ENCODE measurements at places on chromosomes 4 and X.

DNA sequence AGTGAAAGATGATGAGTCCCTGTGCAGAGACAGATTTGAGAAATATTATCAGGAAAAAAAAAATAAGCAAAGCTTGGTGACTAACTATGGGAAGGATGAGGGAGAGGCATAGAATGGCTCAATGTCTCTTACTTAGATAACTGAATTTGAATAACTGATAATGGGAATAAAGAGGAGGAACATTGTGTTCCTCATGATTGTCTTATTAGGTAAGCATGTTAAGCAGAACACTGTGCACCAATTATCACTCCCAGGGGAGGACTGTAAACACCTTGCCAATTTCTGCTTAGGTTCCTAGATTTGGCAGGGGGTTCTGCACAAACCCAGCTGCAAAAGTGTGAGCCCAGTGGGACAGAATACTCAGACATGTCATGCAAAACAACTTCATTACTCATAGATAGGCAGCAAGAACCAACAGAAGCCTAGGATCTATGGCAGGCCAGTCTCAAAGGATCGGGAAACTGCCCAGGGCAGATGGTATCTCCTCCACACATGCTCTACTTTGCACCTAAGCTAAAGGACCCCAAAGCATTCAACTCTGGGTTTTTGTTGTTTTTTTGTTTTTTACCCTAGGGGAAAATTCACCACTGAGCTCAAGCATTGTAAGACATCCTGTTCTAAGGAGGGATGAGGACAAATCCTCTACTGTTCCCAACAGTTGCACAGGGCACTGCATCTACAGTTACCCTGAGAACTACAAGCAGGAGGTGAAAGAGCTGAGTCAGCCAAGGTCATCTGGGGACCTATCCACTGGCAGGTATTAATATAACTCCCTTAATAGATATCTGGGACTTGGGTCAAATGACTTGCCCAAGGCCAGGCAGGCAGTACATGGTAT lies 907.0 kb downstream of the RAPGEF2 start:
- DNase-seq = no peak

DNA sequence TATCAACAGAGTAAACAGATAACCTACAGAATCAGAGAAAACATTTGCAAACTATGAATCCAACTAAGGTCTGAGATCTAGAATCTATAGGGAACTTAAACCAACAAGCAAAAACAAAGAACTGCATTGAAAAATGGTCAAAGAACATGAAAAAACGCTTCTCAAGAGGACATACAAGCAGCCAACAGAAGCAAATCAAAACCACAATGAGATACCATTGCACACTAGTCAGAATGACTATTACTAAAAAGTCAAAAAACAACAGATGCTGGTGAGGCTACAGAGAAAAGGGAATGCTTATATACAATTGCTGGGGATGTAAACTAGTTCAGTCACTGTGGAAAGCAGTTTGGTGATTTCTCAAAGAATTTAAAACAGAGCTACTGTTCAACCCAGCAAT lies 255.7 kb downstream of the TMEM47 start:
- DNase-seq = no peak

DNA sequence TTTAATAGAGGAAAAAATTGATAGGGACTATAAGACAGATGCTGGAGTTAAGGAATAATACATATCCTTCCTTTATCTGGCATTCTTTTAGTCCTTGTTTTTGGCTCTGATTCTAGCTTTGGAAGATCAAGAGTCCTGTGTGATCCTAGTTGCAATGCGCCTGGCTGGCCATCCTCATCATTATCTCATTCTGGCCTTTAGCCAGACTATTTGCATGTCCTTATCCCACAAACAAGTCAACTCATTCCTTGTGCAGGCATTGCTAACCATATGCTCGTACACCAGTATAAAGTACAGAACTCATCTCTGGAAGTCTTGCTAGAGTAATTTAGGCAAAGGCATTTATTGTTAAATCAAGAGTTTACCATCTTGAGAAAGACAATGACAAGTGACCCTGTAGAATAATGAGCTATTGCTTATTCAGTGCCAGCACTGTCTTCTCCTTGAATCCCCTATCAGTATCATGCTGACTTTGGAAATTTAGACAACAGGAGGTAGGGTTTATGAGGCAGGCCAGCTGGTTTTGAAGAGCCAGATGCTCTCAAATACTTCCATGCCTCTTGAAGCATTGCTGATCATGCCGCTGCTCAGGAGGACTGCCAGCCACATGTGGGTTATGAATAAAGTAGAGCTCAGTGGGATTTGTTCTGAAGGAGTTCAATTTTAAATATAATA lies 1730.3 kb upstream of the TENM3 start:
- DNase-seq = no peak

DNA sequence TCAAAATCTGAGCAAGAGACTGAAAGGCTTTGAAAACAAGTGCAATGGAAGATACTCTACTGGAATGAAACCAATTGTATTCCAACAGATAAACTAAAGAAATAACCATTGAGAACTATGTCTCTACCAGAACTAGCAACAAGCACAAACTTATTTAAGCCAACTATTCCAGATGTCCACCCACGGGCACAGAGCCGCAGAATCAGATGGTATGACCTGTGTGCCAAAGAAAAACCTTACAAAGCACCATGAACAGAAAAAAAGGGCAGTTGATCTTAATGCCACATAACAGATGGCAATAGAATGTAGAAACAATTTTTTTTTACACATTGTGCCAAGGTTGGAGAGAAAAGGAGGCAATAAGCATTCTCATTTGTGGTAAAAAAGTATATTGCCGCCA lies 269.3 kb upstream of the ADGRL3 start:
- DNase-seq = no peak

DNA sequence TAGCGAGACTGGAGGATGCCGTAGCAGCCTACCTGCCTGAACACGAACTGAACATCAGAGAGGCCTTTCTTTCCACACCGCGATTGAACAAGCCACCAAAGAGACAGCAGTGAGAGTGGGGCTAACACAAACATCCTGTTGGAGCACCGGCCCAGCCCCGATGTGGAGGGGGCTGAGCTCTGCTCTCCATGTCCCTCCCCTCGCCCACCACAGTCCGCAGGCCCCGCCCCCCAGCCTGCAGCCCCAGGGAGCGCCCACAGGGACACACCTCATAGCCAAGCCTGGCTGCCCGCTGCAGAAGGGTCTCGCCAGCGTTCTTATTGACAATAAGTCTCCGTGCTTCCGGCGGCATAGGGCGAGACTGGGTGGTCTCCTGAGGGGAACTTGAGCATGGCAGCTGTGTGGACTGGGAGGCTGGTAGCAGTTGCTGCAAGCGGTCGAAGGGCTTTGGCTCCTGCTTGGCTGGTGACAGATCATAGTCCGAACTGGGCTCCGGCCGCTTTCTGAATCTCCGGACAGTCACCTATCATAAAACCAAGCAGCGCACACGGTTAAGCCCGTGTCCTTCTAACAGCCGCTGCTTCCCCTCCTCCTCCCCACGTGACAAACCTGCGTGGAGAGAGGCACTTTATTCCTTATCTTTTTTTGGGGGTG lies 35.8 kb downstream of the BCOR start:
- DNase-seq = no peak

- no peak for DNase-seq
Observed at GRCh38 chr4:30454504-30454903, 265.7 kb upstream of the PCDH7 start.

DNA sequence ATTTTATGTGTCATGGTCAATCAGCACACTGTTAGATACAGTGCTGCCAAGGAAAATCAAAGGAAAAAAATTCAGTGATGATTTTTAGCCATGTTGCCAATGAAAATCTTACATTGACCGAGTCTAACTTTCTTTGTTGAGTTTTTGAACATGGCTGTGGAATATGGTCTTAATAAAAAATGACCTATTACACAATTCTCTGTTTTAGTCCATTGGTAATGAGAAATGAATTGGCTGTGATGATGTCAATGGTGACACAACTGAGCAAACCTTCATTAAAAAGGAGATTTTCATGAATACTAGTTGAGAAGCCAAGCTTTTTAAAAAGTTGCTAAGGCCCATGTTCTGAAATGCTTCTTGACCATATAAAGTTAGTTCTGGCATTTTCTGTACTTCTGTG lies 225.9 kb upstream of the GYPA start:
- no peak for DNase-seq

DNA sequence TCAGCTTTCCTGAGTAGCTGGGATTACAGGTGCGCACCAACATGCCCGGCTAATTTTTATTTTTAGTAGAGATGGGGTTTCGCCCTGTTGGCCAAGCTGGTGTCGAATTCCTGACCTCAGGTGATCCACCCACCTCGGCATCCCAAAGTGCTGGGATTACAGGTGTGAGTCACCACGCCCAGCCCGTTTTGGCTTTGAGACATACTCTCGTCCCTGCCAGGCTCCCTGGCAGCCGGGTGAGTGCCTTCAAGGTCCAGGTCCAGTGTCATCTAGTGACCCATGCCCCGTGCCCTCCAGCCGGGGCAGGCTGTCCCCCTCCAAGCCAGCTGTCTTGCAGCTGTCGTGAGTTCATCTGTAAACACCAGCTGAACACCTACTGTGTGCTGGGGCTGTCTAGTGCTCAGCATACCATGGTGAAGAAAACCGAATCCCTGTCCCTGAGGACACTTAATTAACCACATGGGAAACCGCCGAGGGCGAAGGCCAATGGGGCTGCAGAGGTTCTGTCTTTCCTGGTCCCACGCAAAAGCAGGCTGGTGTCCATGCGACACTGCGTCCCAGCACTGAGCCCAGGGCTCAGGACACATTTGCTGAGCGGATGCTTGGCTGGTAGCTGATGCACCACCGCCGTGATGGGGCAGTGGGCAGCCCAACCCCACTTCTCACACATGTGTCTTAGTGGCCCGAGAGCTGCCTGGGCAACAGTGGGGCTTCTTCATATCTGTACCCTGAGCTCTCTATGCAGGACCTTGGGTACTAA lies 21.9 kb downstream of the NSG1 start:
- no peak for DNase-seq
